ENCODE measurements at places on chromosomes 7 and 10.

DNA sequence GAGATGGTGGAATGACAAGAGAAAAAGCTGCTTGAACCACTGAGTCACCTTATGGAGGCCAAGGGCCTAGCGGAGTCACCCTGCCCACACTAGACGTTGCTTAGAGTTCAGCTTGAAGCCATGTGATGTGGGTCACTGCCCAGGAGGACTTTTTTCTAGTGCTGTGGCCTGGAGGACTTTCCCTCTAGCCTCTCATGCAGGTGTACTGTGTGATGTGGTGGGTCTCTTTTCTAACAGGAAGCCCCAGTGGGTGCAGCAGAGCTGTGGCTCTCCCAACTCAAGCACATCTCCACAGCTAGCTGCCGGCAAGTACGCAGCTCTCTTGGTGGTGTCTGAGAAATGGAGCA is 13.6 kb downstream of the POR start:
- no peak for DNase-seq

DNA sequence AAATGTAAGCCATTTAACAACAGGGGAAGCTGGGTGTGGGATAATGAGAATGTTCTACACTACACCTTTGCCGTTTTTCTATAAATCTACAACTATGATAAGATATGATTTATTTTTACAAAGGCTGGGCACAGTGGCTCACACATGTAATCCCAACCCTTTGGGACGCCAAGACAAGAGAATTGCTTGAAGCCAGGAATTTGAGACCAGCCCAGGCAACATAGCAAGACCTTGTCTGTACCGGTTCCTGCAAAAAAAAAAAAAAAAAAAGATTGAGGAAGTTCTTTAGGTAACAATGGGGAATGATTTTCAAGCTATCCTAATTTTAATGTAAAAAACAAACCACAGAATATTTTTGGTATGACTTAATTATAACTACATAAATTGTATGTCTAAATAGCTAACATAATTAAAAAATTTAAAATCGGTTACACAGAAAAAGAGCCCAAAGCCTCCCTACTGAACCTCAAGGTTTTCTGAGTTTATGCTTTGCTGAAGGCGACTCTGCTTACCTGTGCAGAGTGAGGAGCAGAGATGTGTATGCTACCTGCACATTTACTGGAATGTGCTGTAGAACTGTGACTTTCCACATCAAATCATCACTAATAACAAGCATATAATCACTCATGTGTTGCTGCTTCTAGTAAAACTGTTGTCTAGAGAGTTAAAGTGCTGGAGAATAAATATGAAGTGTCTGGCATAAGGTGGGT is 163.4 kb downstream of the ATE1 start:
- DNase-seq: no peak

DNA sequence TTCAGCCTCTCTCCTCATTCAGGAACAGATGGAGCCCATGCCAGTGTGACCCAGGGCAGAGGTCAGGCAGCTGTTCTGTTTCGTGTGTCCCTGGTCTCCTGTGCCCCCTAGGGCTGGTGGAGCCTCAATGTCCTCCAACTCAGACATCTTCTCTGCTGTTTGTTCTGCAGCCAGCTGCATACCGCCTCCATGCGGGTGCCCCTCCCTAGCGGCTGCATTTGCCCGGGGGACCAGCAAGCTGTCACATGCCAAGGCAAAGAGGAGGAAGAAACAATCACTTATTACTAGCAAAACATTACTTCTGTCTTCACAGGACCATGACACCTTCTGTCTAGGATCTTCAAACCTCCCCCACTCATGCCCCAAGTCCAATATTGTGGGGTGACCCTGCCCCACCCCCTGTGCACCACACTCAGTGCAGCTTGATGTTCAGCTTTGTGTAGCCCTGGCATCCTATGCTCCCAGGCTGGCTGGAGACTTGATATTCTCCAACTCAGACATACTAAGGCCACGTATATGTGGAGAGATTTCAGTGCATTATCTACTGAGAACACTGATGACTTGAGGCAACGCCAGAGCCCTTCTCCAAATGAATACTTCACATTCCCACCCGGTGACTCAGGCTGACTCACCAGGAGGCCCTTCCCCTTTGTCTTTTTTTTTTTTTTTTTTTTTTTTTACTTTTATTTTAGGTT is 188.9 kb downstream of the SKIDA1 start:
- peak; percentile 93 for DNase-seq

GRCh38 chr10:44965104-44965503 is 5.5 kb downstream of the RASSF4 start:
- no peak for DNase-seq

- DNase-seq: no peak
Observed at GRCh38 chr10:22699976-22700375, 14.4 kb downstream of the PIP4K2A start.

- DNase-seq: no peak
Observed at GRCh38 chr7:151131224-151131591, 36.3 kb downstream of the GBX1 start.

- no peak for DNase-seq
Observed at GRCh38 chr7:92793656-92794205, 42.6 kb downstream of the CDK6 start.

DNA sequence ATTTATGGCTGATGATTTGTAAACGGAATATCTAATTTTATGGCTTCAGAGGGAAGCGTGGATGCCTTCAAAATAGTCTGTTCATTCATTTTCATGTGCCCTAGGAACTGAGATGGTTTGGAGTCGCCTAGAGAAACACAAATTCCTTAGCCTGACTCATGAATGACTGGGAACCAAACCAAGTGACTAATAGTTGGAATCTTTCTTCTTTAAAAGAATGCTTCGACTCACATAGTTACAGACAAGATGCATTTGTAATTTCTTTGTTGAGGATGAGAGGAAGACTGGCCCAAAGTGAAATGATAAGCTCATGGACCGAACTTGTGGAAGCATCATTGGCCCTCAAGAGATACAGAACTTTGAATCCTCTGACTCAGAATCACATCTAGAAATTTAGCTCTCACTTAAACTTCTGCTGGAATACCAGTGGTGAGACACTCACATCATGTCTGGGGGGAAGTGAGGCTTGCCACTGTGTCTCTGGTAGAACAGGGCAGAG is 1107.2 kb downstream of the NRG3 start:
- DNase-seq: peak; percentile 95

DNA sequence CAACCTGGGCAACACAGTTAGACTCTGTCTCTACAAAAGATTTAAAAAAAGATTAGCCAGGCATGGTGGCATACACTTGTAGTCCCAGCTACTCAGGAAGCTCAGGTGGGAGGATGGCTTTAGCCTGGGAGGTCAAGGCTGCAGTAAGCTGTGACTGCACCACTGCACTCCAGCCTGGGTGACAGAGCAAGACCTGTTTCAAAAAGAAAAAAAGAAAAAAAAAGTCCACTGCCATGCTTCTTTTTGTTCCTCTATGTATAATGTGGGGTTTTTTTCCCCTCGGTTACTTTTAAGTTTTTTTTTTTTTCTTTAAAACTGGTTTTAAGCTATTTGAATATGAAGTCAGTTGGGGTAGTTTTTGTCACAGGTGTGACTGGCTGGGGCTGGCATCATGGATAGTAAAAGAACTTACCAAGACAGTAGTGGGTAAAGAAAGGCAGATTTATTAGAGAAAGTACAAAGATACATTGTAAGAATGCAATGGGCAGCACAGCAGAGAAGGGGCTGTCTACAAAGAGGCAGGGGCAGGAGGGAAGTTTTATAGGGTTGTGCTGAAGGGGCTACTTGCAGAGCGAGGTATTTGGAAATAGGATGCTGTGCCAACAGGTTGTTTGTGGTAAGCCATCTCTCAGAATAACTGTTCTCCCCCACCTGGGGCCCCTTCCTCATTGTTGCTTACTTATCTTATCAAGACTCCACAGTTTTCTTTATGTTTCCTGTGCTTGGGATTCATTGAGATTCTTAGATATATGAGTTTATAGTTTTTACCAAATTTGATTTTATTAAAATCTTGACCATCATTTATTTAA is 177.3 kb downstream of the PHTF2 start:
- DNase-seq: no peak

DNA sequence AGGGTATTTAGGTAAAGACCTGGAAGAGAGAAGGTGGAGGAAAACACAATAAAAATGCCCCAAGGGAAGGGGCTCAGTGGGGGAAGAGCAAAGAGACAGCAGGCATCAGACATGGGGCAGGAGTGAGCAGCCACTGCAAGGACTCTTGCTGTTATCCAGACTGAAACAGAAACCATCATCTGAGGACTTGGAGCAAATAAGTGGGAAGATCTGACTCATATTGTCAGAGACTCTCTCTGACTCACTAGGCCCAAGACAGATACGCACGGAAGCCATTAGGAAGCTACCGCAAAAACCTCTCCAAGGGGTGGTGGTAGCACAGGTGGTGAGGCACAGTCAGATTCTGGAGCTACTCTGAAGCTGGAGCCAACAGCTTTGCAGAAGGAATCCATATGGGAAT is 110.7 kb downstream of the RNF32 start:
- DNase-seq: peak; percentile 96

DNA sequence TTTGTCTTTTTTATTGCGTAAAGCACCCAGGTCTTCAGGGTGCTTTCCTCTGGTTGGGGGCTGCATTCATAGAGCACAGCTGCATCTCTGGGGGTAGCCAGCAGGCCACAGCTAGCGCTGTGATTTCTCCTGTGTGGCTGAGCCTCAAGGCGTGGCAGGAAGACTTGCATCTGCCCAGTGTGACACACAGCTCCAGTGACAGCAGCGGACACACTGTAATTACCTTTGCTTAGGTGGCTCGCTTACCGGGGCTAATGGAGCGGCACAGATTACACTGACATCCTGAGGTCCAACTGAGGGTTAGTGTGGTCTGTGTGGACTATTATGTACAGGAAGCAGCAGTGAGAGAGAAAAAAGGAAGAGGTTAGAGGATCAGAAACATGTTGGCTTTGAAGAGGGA is 27.1 kb downstream of the ABCB4 start:
- no peak for DNase-seq

GRCh38 chr7:94099679-94100078 is 95.5 kb upstream of the BET1 start:
- no peak for DNase-seq

DNA sequence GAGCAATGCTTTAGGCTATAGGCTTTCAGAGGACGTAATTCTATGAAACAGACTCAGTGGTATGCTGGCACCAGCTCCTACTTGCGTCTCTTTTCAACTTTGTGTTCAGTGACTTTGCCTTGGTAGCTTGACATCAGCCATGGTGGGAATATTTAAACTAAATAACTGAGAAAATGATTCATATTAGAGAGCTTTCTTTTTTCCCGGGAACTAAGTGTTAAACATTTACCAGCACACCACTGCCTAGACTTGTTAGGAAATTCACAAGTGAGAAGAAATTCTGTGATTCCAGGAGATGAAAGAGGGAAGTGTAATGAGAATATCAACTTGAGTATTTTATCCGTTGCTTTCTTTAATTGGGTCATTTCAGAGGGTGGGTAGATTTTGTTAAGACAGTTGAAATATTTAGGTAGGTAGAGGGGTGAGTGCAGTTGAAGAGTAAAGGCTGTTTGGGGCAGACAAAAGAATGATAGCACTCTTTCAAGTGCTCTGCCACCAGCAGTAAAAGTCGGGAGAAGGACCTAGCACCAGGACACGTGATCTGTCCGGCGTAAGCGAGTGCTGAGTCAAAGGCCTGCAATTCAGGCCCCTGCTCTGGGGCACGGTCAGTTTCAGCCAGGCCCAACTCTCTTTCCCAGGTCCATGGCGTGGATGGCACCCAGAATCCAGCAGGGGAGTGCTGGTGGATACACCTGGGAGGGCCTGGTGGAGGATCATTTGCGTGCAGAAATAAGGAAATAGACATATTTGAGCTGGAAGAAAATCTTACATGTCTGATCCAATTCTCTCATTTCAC is 206.3 kb downstream of the SNX10 start:
- DNase-seq: no peak

GRCh38 chr10:103512591-103513379 is 19.3 kb downstream of the NEURL1 start:
- DNase-seq: no peak

DNA sequence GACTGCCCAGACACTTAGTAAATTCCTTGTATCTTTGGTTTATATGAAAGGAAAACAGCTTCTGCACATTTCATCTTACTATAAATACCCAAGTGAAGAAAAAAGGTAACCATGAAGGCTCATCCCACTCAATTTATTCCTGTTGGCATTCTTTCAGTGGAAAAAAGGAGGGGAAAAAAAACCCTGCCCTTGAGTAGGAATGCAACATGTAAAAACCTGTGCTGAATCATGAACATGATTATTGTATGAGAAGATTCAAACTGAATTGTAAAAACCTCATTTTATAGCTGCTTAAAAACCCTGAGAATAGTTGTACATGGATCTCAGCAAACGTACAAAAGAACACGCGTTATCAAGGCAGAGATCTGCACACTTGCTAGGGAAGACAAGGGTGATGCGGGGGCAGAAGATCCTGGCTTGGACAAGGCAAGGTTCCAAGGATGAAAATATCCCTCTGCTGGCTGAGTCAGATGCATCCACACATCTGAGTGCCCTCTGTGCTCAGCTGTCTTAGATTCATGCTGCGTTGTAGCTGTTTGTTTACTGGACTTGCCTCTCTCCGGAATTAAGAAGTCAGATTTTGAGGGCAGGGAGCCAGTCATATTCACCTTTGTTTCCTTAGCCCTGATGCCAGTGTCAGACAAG is 658.2 kb downstream of the PARD3 start:
- peak; percentile 30 for DNase-seq

DNA sequence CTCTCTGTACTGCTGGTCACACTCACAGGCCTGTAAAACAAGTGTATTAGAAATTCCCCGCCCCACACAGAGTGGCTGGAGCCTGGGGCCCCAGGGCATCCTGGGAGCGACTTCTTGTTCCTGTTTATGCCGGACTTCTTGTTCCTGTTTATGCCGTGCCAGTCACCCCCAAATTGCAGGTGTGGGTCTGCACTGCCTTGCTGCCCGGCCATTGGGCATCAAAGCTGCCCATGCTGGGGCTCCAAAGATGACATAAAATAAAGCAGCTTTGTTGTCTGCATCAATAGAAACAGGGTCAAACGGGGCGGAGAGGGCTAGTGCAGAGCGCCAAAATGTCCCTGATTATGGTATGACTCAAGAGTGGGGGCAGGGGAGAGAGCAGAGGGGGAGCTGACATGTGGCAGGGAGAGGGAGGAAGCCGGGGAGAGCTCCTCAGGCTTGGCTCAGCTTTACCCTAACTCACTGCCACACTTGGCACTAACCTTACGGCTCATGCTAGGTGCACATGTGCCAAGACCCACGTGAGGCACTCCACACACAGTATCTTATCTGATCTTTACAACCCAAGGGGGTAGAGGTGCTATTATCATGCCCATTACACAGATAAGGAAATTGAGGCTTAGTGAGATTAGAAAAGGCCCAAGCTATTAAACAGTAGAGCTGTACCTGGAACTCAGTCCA is 98.4 kb downstream of the PIP4K2A start:
- no peak for DNase-seq
